Cerebellar nuclear complex (tissue), 1 donor: ENCODE measurements at places on chromosomes 11 and 22.

DNA sequence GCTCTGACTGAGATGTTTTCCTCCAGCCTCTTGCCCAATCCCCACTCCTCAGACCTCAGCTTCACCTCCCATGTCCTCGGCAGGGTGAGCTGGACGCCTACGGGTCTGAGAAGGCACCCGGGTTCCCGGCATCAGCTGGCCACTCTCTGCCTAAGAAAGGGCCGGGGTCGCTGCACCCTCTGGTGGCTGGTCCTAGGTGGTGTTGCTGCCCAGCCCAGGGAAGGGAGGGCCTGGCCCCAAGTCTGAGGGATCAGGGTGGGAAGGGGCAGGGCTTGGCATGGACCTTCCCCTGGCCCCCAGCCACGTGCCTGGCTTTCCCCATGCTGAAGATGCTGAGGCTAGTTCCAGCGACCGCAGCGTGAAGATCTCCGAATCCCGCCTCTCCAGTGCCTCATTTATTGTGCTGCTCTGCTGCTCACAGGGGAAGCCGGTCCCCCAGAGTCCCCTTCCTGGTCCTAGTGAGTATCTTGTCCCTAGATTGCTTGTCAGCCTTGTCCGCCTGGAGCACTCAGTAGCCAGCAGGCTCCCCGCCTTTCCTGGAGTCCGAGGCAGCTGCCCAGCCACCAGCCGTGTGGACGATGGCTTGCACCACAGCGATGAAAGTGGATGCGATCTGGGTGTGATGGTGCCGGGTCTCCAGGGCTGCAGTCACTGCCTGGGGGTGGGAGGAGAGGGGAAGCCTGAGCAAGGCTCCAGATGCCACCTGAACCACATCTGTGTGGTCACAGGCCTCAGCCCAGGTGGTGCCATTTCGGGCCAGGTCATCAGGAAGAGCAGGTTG lies 2.9 kb upstream of the GGT5 start:
- DNase-seq, result no peak

GRCh38 chr11:113773092-113773415 lies 438 bp downstream of the ZW10 start:
- no peak for DNase-seq

GRCh38 chr22:47631571-47632102 lies 869.2 kb downstream of the TBC1D22A start:
- no peak for DNase-seq

DNA sequence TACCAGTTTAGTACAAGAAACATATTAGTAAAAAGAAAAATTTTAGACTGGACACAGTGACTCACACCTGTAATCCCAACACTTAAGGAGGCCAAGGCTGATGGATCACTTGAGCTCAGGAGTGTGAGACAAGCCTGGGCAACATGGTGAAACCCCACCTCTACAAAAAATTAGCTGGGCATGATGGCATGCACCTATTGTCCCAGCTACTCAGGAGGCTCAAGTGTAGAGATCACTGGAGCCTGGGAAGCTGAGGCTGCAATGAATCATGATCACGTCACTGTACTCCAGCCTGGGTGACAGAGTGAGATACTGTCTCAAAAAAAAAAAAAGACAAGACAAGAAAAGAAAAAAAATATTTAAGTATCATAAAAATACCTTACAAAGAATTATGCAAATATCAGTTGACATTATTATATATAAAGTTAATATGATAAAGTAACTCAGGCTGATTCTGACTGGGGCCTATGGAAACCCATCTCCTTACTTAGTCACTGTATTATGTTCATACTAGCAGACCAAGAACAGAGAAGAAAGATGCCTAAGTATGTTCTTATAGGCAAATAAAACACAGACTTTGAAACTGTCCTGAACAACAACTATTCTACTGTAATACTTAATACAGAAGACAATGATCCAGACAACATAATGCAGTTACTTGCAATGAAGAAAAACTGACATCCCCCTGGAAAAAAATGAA lies 27.3 kb downstream of the FAM168A start:
- DNase-seq, result no peak

DNA sequence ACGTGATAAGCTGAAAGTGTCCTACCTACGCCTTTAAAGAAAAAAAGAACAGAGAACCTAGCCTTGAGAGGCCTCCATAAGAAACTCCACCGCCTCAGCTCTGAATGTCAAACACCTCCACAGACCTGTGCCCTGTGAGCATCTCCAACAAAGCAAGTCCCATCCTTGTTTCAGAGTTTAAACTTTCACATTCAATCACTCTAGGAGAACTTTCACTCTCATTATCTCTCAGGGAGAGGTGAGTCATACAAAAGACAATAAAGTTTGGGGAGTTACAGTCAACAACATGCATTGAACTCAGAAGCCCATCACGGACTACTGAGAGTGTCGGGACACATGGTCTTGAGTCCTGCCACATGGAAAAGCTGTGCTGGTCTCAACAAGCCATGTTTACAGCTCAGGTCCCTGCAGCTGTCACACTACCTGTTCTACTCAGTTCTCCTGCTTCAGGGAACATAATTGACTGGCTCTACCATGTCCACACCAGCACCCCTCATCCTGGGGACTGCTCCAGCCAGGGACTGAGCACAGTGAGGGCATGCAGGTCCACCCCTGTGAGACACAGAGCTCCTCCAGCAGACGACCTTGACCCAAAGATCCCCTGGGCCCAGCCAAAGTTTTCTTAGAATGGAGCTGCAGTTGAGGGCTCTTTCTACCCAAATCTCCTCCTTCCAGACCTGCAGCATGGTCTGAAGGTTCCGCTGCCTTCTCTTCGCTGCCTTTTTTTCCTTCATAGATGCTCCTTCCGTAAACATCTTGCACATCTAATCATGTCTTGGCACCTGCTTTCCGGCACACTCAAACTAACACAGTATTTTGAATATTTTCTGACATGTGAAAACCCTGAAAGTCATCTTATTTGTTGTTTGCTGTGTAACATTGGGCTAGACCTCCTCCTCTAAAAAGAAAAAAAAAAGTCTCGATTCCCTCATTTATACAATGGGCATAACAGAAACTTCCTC lies 114.9 kb downstream of the ETS1 start:
- DNase-seq, result no peak

DNA sequence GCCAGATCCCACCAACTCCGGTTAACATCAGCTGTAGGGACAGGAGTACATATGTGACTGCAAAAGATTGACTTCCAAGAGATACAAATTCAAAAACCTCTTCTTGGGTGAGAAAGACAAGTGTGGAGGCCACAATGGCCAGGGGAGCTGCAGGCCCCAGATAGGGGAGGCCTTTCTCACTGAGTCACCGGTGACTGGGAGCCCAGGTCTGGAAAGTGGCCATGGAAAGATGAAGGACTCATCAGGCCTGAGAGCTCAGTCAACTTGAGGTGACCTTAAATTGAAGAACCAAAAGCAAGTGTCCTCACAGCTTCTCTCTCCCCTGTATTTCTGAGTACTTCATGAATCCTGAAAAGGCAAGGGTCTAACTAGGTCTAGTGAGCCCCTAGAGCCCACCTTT lies 90.4 kb upstream of the CLPB start:
- DNase-seq, result no peak

GRCh38 chr11:6315811-6316425 lies 4.4 kb downstream of the CAVIN3 start:
- no peak for DNase-seq

- DNase-seq, result no peak
Observed at GRCh38 chr22:24207264-24208011, 26.2 kb downstream of the SUSD2 start.
